ENCODE measurements at places on chromosomes 3 and 15. TPM values are rescaled to one million over a fixed set of nuclear protein-coding genes. Genes with fewer than 3 reads are reported as not detected.

DNA sequence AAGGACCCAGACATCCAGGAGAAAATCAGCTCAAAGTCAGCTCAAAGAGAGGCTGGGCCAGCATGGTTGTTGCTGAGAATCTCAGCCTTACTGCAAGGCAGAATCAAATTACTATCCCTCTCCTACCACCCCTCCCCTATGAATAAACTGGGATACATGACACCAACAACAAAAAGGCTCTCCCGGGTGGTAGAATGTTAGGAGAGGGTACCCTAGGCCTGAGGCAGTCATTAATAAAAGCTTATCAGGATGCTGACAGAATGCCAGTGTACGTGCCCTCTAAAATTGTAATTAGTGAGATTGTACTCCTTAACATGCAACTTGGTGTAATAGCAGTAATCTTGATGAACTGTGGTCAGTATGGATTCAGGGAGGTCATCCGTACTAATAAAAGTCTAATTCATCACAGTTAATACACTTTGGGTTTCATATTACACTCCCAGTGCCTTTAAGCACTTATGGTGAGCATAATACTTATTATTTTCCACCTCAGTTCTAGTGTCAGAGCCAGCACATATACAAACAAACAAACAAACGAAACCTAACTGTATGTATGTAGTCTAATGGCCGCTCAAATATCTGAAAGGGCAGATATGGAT lies 76.5 kb downstream of the B3GALNT1 start:
- DNase-seq = no peak

- DNase-seq = peak; percentile 9
These were observed 679.3 kb downstream of the OTOL1 start for GRCh38 chr3:162175878-162176277.

EFCAB12 gene
- total RNA-seq = under 0.01 TPM

GHRL gene
- not detected for total RNA-seq

IGDCC3 gene
- total RNA-seq = not detected

Data from fibroblast of lung (primary cell).